Amygdala (tissue), 56 donors: ENCODE measurements at places on chromosomes 13 and 19.

- no peak for DNase-seq
Observed at GRCh38 chr13:113927661-113928581, 46.0 kb downstream of the C13orf46 start.

GRCh38 chr13:50417597-50417996, 402.4 kb downstream of the KCNRG start:
- no peak for DNase-seq

- DNase-seq, result no peak
Observed at GRCh38 chr19:54644056-54644455, 13.8 kb downstream of the LILRB1 start.

DNA sequence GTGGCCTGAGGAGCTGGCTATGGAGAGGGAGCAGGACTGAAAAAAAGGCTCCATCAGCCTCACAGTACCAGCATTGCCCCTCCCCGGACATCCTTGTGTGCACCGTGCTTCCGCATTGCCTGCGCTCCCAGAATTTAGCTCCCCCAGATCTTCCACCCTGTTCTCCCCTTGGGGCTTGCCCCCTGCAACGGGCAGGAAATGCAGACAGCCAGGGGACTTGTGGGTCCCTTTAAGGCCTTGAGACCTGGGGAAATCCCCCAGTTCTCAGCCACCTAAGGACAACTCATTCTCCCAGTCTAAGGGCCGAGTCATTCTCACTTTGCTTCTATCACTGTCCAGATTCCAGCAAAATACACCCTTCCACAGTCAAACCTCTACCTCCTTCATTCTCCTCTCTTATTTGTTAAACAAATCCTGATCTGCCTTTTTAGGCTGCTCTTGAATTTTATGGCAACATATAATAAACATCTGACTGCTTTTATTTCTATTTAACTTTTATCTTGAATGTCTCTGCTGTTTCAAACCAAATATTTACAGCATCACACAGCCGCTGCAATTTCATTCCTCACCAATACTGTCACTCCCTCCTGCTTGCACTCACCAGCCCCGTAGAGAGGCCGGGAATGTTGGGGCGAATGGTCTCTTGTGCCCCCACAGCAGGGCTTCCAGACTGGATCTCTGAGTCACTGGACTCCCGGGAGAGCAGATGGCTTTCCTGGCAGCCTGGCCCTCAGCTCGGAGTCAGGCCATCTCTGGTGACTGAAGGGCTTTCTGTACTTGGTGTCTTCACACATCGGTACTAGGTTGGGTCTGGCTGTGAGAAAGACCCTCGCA, 221.9 kb downstream of the TSHZ3 start:
- no peak for DNase-seq

DNA sequence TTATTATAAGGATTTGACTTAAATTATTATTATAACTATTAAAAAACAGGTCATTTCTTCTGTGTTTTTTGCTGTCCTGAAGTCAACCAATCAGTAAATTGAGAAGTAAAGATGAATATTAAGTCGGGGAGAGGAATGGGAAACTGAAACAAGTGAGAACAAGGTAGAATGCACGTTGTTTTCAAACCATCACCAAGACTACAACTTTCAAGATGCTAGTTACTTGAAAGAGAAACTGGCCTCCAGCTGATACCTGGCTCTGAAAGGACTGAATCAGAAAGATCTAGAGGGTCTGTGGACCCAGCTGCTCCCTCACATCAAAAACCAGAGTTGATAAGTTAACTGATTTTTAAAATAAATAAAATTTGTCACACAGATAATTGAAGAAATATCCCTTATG, 1301.5 kb upstream of the ATXN8OS start:
- no peak for DNase-seq

DNA sequence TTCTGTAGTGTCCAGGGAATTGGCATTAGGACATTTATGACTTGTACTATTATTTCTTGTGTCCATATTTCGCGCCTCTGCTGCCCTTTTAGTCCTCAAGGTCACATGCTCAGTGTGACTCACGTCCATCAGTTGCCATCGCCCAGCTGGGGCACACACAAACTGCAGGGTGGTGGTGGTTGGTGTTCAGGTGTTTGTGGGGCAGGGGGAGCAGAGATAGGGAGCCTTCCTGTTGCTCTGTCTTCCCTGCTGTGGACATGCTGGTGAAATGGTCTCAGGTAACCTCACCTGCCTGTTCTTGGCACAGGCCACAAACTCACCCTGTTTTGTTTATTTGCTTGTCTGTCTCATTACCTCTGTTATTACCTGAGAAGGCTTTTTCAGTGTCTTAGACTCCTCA, 22.4 kb downstream of the PRR12 start:
- no peak for DNase-seq

DNA sequence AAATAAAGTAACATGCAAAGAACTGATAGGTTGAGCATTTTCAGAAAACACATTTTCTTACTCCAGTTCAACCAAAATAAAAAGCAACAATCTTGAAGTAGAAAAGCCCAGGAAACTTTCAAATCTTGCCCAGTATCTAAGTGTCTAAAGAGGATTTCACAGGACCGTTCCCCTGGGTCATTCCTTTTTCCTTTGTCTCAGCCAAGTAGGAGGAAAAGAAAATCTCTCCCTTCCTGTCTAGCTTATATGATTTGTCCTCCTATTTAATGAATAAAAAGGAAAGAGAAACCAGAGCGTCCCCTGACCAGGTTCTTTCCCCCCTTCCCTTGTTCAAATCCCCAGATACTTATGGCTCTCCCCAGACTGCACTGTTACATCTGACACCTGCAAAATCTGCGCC, 248.0 kb downstream of the KCTD12 start:
- DNase-seq, result no peak

DNA sequence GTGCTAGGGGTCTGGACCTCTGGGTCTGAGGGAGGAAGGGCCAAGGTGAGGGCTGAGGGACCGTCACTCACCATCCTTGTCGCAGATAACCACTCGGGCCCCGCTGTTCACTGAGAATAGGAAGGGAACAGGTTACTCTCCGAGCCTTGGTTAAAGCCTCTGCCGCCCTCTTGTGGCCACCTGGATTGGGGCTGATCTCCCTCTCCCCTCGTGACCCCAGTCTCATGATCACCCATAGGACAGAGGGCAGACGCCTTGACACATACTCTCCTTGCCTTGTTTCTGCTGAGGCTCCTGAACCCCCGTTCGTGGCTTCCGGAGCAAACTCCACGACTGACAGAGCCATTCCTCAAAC, 580 bp downstream of the HSD17B14 start:
- DNase-seq, result peak; percentile 73

GRCh38 chr19:4781801-4782200, 9.7 kb upstream of the FEM1A start:
- DNase-seq, result no peak

DNA sequence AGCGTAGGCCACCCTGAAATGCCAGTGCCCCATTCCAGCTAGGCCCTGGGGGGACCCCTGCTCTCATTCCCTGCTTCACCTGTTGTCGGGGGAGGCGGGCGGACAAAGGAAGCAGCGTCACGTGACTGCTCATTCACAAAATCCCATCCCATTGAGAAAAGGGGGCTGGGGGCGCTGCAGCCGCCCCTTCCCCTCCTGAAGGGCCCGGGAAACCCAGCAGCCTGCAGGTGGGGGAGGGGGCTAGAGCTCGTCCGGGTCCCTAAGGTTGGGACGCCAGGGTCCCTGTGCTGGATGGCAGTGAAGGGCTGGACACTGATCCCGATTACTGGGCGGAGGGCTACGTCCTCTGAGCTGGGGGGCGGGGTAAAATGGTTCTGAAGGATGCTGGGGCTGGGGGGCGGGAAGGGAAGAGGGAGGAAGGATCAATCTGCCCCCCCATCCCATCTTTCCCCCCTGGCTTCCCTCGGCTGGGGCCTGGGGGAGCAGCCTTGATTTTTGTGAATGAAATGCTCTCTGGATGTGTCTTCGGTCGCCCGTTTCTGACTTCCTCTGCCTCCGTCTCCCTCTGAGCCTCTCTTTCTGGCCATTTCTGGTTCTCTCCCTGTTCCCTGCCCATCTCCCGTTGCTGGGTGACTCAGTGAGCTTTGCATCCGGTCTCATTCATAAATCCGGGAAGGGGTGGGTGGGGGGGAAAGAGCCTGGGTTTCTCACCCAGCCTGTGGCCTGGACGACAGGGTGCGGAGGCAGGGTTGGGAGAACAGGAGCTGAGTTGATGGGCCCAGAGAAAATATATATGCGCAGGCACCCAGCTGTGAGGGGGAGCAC, 816 bp downstream of the SPRED3 start:
- DNase-seq, result no peak

GRCh38 chr13:76656500-76656899, 229.7 kb downstream of the KCTD12 start:
- no peak for DNase-seq

DNA sequence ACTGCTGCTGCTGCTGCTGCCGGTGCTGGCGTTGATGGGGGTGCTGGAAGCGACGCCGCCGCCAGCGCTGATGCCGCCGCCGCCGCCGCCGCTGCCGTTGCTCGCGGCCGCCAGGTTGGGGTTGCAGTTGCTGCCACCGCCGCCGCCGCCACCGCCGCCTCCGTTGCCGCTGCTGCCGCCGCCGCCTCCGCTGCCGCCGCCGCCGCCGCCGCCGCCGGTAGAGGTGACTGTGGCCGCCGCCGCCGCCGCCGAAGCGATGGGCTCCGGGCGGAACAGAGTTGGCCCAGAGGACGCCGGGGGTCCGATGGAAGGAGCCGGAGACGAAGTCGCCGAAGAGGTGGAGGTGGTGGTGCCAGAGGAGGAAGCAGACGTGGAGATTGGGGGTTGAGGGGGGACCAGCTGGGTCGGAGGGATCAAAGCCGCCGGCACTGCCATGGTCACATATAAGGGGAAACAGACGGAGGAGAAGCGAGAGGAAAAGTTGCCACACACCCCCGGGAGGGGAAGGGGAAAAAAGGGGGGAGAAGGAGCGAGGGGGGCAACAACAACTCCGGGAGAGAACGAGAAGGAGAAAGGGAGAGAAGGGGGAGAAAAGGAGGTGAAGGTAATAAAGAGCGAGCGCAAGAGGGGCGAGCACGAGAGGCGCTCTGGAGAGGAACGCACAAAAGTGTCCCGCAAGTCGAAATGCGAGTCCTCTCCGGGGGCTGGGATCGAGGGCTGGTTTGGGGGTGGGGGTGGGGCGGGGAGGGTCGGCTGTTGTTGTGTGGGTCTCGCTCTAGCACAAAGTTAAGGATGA, 471 bp downstream of the DACH1 start:
- DNase-seq, result no peak

DNA sequence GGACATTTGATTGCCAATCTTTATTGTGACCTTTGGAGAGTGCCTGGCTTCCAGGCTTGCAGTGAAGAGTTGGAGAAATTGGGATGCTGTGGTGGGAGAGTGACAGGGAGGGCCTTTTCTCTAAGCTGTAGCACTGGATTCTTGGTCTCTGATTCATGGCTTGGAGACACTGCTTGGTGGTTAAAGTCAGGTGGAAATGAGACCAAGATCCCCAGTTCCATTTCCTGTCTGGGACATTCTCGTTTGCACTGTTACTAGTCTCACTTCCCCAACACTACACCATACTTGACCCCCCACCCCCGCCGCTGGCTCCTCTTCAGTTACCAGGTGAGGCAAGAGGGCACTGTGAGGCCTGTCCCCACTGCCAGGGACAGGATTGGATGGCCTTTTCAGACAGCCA, 2.9 kb downstream of the SUPT5H start:
- DNase-seq, result no peak

DNA sequence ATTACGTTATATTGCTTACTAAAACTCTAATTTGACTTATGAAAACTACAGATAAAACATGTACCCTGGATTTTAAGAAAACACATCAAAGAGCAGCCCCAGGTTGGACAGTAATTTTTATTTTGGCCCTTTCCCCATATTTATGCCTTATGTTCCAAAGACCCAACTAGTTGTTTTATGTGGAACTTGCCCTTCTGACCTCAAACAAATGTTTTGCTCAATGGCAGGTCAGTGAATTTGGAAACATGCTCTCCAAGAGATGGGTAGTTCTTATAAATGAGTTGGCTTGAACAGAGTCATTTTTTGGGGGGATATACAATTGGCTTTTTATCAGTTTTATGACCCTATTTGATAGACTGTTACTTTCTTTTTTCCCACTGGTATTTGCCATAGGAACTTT, 360.0 kb downstream of the HS6ST3 start:
- DNase-seq, result no peak

DNA sequence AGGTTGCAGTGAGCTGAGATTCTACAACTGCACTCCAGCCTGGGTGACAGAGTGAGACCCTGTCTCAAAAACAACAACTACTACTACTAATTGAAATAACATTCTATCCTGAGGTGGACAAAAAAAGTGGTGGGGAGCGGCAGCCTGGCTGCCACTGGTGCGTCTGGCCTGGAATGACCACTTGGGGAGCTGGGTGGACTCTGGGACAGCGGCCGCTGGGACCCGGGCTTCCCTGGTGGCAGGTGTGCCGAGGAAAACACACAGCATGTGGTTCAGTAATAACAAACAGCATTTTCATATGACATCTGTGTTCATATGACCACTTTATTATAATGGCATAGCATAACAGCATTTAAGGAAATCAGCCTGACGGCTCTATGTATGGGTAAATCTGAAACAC, 33.9 kb downstream of the TFDP1 start:
- no peak for DNase-seq

- no peak for DNase-seq
Observed at GRCh38 chr19:4524808-4525562, 6.7 kb upstream of the PLIN4 start.

DNA sequence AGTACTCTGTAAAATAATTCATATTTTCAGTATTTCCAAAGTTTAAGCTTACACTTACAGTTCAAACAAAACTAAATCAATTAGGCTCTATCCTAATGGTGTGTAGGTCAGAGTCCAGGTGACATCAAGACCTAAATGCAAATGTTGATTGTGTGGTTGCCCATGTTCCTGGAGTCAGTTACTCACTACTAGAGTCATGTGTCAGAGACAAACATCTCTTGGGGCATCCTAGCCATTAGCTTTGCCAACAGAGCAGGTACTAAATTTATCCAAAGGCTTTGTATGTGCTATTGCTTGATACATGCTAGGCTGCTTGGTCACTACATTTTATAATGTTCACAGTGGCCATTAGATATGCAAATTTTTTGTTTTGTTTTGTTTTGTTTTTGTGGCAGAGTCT, 11.7 kb downstream of the SPRY2 start:
- no peak for DNase-seq

DNA sequence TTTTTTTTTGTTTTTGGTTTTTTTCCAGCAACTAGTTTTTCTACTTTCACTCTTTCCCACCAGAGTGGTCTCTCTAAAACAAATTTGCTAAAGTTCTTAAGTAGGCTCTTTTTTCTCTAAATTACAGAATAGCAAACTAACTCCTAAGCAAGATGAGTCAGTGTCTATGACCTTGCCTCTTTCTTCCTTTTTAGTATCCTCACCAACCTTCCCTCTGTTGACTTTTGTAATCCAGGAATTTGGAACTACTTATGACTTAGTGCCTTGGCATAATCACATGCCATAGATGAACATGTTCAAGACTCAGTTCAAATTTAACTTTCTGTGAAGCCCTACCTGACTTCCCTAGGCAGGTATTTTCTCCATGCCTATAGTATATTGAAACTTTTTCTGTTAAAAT, 32.3 kb upstream of the AKAP11 start:
- DNase-seq, result no peak
